ENCODE measurements at places on chromosomes 11 and 22.
A peak's percentile ranks its signal among the peaks of the same experiment; 100 is the strongest.

DNA sequence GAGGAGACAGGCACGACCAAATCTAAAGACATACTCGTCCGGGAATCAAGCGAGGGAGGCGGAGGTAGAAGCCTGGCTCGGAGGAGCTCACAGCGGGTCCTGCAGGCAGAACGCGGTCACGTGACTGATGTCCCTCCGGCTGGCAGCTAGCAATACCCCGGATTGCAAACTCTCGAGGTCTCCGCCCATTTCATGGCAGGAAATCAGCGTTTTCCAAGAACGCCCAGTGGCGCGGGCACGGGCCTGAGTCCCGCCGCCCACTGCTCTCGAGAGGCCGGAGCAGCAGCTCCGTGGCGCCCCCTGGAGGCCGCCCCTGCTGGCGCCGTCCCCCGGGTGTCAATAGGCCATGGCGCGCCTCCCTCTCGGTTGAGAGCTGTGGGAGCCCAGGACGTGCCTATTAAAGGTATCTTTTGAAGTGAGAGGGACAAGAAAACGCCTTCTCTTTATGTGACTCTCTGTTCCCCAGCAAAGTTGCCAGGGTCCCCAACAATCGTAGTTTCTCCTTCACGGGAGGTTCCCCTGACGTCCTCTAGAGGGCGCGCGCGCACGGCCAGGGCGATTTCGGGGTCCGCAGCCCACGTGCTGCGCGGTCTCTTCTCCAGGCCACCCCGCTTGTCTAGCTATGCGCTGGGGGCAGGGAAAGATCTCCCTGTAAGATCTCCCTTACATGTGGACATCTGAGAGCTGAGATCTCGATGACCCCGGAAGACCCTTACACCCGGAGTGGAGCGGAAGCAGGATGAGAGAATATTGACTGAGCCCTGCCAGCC is 37.3 kb upstream of the RBFOX2 start:
- DNase-seq, result peak; percentile 91

DNA sequence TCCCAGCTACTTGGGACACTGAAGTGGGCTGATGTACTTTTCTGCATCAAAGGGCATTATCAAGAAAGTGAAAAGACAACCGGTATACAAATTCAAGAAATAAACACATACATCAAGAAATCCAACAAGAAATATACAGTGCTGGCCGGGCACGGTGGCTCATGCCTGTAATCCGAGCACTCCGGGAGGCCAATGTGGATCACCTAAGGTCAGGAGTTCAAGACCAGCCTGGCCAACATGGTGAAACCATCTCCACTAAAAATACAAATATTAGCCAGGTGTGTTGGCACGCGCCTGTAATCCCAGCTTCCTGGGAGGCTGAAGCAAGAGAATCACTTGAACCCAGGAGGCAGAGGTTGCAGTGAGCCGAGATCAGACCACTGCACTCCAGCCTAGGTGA is 9.5 kb downstream of the USP28 start:
- DNase-seq, result no peak

DNA sequence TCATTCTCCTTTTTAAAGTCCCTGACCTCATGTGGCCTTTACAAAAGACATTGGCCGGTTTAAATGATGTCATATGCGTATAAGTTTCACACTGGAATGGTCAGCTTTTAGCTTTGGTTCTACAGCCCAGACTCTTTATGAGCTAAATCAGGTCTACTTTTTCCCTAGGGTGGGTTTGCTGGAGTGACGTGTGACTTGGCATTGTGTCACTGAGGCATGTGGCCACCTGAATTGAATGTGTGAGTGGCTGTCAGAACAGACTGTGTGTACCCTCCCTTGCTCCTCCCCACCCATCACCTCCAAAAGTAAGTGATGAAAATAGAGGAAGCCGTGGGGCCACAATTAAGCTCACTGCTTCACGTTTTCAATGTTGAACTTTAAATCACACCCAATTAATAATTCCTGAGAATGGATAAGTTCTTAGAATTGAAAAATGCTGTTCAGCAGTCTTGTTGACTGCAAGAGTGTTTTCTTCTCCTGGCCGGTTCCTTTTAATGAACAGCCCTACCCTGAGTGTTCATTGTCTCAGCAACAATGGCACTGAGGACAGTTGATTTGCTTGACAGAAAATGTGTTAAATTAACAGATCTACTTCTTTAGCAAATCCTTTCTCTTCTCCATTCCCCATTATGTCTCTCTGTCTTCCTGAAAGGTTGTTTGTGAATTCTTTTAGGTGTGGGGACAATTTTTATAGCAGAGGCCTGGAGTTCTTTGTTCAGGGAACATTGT is 11.3 kb downstream of the CECR2 start:
- DNase-seq, result no peak

- peak; percentile 23 for DNase-seq
Measured at GRCh38 chr22:50569041-50569459, 6.3 kb upstream of the SYCE3 start.

Measured in H7 (cell line).